CD4-positive, alpha-beta T cell treated with Interleukin-1 beta for 1 hour (primary cell): ENCODE measurements at places on chromosomes 11 and 22.

DNA sequence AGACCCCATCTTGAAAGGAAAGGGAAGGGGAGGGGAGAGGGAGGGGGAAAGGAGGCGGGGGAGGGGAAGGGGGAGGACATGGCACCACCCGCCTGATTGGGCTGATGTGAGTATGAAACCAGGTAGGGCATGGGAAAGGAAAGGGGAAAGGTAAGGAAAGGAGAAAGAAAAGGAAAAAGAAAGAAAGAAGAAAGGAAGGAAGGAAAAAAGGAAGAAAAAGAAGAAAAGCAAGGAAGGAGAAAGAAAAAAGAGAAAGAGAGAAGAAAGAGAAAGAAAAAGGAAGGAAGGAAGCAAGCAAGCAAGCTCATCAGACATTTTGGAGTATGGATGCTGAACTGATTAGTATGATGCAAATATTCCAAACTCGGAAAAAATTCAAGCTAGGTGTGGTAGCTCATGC, 36.0 kb upstream of the TFIP11 start:
- no peak for DNase-seq

DNA sequence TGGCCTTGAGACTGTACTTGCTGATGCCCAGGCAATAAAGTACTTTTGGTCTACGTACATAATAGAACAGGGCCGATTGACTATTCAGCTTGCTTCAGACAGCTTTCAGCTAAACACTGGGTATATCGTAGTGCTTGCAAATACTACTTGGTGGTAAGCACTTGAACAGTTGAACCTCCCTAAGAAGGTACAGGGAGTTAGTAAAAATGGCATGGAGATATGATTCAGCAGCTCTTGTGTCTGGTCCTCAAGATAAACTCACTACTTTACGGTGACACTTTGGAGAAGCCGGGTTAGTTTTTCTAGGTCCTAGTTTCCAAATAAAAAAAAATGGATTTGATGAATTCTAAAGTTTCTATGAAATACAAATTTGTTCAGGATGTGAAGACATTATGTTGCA, 7.3 kb downstream of the CCDC117 start:
- DNase-seq: no peak

DNA sequence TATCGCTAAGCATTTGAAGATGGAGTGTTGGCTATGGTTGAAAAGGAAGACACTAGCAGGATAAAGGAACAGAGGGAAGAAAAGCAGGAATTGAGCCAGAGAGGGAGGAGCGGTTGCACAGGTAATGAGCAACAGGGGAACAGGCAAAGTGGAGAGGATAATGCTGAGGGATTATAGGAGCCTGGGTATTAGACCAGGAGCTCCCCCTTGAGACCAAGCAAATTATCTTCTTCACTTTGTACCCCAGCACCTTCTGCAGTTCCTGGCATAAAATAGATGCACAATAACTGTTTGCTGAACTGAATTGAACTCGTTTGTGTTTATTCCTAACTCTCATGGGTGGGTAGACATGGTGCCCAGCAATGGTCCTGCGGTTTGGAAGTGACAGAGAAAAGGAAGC, 54.6 kb upstream of the OR5P2 start:
- DNase-seq: no peak

DNA sequence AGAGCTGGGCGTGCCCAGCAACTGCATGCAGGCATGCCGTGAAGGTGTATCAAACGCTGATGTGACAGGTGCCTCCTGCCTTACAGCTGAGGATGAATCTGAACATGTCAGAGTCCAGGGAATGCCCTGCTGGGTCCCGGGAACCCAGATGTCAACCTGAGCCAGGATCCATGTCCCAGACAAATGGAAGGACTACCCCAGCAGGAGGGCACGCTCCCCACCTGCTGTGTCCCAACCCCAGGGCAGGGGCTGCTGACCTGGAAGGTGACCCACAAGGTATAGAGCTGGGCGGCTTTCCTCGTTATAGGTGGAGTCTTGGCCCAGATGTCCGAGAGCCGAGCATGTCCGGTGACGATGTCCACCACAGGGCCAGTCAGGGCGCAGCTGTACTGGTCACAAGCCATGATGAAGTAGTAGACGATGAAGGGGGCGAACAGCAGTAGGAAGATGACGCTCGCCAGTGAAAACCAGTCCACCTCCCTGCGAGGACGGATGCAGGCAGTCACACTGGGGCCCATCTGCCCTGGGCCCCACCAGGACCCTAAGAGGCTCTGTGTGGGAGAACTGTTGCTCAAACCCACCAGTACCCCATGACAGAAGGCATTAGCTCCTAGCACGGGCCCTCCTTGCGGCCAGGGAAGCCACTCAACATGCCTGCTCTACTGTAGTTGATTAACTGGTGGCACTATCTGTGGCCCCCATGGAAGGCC, 4.3 kb downstream of the DHCR7 start:
- no peak for DNase-seq

DNA sequence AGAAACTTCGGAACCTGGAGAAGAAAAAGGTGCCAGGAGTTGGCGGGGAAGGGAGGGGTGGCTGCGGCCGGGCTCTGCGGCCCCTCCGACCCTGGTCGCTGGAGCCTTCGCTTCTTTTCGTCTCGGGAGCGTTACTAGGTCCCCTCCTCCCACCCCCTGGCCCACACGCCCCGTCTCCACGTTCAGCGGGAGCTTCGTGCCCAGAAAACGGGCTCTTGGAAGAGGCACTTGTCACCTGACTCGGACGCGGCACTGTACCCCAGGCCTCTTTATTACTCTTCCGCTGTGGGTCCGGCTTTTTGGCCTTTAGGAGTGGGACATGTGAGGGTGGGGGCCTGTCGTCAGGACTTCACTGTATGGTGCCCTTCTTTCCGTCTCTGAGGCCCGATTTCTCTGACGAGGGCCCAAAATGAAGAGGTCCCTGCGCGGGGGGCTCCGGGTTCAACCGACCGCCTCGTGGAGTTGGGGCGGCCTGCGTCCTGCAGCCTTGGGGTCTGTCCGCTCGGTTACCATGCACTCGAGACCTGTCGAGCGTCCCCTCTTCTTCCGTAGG, 1.2 kb downstream of the CAPRIN1 start:
- no peak for DNase-seq

DNA sequence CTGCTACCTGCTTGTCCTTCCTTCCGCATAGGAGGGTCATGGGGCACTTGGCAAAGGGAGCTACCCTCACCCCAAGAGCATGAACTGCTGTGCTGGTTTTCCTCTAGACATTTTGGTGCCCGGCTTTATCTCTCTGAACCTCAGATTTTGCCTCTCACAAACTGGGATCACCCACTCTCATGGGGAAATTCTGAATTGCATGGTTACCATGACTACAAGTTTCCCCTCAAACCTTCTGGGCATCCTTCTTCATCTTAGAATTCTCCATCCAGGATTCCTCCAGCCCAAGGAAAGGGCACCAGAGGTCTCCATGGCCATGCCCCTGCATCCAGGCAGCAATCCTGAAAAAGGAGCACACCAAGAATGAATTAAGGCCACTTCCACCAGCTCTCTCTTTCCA, 180.1 kb upstream of the NECTIN1 start:
- no peak for DNase-seq

- no peak for DNase-seq
Measured at GRCh38 chr11:85595285-85595884, 31.8 kb downstream of the DLG2 start.

GRCh38 chr11:25730230-25730629, 601.7 kb upstream of the ANO3 start:
- no peak for DNase-seq

GRCh38 chr11:116388146-116388545, 384.6 kb downstream of the BUD13 start:
- no peak for DNase-seq

DNA sequence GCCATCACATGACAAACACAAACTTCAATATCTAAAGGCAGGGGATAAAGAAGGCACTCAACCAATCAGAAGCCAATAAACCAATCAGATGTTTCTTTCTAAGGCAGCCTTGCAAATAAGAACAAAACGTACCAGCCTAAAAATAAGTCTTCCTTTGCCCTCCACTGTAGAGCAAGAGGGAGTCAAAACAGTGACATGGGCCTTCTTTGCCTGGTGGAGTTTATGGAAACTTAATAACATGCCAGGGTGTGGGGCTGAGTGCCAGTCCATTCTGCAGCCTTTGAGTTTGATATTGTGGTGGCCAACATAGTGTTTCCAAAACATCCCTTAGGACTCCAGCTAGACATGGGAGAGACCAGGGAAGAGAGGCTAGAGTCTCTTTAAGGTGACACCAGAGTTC, 126.1 kb upstream of the NECTIN1 start:
- no peak for DNase-seq

GRCh38 chr11:43639224-43639623, 41.3 kb upstream of the HSD17B12 start:
- DNase-seq: no peak

DNA sequence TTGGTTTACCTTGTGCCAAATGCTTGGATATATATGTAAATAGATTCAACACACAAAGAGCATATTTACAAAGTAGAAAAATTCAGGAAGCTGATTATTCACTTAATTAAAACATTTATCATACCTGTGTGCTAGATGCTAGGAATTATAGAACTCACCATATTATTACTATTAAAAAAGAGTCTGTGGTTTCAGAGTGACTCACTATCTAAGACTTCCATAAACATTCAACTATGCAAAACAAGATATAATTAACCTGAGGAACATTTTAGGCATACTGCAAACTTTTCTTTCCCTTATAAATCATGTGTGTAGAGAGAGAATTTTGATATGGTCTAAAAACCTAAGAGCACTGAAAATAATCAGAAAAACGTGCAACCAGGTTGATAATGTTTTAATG, 27.3 kb downstream of the CTSC start:
- no peak for DNase-seq

DNA sequence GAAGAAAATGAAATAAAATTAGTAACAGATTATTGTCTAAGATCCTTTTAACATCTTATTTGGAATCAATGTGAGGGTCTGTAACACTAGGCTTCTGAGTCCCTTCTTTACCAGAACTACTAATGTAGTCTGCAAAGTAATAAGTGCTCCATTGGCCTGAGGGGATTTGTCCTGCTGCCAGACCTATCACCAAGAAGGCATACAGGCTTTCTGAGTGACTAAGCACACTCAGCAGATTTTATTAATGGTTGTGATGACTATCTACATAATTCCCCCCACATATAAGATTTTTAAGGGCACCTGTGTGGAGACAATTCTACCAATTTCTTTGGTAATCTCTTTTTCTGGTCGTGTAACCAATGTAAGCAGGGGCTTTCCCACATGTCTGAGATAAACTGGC, 365.0 kb upstream of the FAT3 start:
- no peak for DNase-seq

DNA sequence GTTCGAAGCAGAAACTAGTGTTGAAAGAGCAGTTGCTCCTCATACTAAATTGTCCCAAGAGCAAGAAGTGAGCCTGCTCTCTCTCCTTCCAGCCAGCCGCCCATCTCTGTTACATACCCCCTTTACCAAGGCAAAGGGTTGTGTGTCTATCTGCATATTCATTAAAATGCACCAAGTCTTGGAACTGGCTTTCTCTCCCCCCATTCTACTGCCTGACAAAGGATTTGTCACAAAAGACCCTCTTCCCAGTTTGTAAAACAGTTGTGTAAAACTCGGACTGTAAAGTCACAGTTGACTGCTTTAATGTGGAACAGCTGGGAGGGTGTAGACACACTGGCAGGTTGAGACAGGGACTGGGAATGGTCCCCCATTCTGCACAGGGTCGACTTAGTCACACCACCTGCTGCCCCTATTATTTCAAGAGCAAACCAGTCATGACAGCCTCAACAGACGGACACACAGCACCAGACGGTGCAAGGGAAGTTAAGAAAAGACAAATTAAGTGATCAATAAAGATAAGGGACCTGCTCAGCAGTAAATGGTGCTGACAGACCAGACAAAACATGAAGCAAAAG, 60.0 kb upstream of the HTATIP2 start:
- DNase-seq: no peak

- DNase-seq: no peak
Measured at GRCh38 chr11:64718780-64719124, 4.2 kb downstream of the NRXN2 start.

DNA sequence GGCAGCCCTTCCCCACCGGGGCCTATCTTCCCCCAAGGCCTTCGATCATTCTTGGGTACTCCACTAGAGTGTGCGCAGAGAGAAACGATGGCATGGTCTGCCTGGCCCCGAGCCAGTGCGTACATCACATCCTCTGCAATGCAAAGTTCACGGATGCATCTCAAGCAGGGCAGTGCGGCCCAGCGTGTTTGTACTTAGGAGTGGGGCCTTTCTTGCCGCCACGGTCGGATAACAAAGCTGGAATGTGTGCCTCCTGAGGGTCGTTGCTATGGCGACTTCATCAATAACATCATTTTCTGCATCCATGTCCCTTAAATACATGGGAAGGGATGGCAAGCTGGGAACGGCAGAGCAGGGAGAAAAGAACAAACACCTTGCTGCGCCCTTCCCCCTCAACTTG, 73.9 kb downstream of the SCUBE1 start:
- no peak for DNase-seq

GRCh38 chr11:76613901-76614300, 56.6 kb downstream of the LRRC32 start:
- DNase-seq: no peak
